ENCODE measurements at places on chromosomes 4 and X.

DNA sequence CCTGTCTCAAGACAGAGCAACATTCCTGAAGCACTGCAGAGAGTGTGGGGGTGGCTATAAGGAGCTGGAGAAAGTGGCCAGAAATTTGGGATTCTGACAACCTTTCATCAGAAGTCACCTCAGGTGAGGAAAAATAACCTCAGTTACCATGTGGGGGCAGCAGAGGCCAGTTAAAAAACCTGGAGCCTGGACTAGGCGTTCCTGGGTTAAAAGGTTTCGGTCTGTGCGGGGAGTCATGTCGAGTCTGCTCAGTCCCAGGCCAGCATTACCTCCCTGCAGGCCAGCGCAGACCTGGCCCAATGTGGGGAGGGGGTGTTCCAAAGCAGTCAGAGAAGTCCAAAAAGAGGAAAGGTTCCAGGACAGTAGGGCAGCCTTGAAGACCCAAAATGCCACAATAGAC lies 10.9 kb upstream of the NALF2 start:
- DNase-seq: peak; percentile 3

- no peak for DNase-seq
Measured at GRCh38 chrX:109345856-109346255, 136.0 kb downstream of the GUCY2F start.

DNA sequence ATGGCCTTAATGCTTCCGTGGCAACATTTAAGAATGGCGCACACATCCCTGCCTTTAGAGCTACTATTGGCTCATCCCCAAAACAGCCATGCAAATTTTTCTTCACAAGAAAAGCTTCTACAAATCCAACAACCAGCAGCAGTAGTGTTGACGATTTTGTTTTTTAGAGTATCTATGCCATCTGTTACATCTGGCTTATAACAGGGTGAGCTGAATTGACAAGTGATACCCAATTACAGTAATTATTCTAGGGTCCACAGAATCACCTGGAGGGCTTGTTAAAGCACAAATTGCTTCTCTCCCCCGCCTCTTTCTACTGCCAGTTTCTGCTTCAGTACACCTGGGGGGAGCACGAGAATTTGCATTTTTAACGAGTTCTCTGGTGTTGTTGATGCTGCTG lies 34.1 kb downstream of the DCHS2 start:
- no peak for DNase-seq

- DNase-seq: no peak
Measured at GRCh38 chr4:83320548-83320947, 14.1 kb downstream of the HPSE start.

GRCh38 chr4:119286377-119287002 lies 35.4 kb downstream of the FABP2 start:
- DNase-seq: no peak

GRCh38 chrX:118536204-118536603 lies 40.6 kb downstream of the DOCK11 start:
- DNase-seq: no peak

Data from NCI-H2029 (cell line).